ENCODE measurements at places on chromosomes 3 and 15.

DNA sequence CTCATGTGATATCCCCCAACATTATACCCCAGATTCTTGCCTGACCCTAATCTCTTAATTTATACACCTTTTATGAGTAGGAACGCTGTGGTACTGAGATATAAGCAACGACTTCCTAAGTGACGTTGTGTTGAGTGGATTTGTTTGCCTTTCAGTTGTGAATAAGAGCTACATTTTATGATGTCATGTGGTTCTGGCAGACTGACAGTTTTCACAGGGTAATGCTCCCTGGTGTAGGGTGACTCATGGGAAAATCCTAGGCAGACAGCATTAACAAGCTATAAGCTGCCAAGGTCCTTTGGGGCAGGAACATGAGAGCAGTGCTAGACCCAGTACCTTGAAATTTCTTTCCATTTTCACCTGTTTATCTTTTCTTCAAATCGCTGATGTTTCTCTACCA lies 11.2 kb downstream of the C3orf52 start:
- DNase-seq: peak; percentile 99

GRCh38 chr15:39502611-39503195 lies 78.2 kb upstream of the THBS1 start:
- DNase-seq: no peak

GRCh38 chr3:112606098-112606497 lies 34.8 kb downstream of the CCDC80 start:
- DNase-seq: no peak

- DNase-seq: no peak
Measured at GRCh38 chr3:179046497-179047353, 24.9 kb downstream of the ZMAT3 start.

GRCh38 chr3:140597792-140598191 lies 80.1 kb upstream of the TRIM42 start:
- DNase-seq: no peak

- no peak for DNase-seq
Measured at GRCh38 chr3:184039414-184039813, 7.9 kb downstream of the HTR3D start.

GRCh38 chr3:156376199-156376598 lies 178.7 kb downstream of the SSR3 start:
- DNase-seq: no peak

DNA sequence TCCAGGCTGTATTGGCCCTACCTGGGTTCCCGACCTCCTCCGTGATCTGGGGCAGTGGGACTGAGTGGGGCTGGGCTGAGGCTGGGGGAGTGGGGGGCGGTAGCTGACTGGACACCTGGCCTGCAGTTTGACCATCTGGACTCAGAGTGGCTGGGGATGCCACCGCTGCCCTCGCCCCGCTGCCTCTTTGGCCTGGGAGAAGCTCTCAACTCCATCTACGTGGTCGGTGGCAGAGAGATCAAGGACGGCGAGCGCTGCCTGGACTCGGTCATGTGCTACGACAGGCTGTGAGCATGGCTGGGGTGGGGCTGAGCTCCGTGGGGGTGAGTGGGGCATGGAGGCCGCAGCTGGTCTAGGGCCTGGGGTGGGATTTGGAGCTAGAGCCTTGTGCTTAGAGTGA lies 2.7 kb downstream of the KLHL40 start:
- no peak for DNase-seq

GRCh38 chr3:65974509-65974908 lies 64.2 kb downstream of the MAGI1 start:
- DNase-seq: no peak

GRCh38 chr3:46578973-46579755 lies 13.1 kb upstream of the LRRC2 start:
- no peak for DNase-seq

DNA sequence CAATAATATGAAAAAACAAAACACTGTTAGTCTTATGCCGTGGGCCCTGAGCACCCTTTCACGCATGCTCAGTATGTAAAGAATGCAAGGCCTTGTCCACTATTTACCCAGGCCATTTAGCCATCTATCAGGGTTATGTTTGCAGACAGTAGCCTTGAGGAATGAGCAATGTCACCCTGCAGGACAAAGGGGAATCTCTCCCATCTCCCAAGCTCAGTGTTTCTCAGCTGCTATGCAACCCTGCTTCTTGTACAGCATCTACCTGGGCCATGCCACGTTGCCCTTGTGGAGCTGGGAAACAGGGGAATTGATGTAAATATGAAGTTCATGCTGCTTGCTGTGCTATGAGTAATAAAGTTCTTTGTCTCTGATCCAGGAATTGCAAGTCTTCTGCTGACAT lies 51.5 kb upstream of the SLCO2A1 start:
- DNase-seq: no peak

GRCh38 chr15:66565741-66566144 lies at the start of gene LCTL:
TSS of gene LCTL (minus strand) at chr15:66565998. CDS start at chr15:66565365, 633 bp downstream.
- DNase-seq: no peak

GRCh38 chr15:65413051-65413759 lies 9.5 kb downstream of the IGDCC4 start:
- DNase-seq: no peak

DNA sequence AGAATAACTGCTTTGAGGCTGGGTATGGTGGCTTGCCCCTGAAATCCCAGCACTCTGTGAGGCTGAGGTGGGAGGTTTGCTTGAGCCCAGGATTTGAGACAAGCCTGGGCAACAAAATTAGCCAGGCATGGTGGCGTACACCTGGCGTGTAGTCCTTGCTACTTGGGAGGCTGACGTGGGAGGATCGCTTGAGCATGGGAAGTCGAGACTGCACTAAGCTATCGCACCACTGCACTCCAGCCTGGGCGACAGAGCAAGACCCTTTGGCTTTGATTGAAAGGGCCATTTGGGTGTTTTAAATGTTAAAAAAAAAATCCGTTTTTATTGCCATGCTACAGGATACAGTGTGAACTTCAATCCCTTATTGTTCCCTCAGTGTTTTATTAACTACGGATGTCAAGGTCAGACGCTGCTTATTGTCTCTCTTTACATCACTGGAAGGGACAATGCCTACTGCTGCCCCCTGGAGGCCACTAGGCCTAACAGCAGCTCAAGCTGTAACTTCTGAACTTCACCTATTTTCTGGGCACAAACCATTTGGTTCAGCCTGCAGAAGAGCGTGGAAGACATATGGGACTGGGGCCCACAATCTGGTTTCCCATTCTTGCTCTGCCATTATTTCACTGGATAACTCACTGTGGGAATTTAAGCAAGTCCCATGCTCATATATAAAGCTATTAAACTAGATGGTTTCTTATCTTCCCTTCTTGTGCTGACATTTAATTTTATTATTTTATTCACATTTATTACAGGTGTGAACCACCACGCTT lies 15.3 kb upstream of the IREB2 start:
- no peak for DNase-seq

DNA sequence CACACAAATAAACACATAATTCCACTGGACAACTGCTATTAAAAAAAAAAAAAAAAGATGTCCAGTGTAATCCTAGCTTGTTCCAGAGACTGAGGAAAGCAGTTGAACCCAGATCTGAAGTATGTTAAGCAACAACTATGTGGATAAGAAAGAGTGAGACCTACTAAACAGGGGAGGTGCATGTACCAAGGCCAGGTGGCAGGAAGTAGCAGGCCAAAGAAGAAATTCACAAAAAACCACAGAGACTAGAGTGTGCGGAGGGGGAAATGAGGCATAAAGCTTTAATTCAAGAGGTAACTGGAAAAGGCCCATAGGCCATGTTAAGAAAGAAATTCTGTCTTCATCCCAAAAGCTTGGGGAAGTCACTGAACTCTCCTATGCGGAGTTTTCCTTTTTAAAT lies 490.0 kb downstream of the NAALADL2 start:
- DNase-seq: no peak

DNA sequence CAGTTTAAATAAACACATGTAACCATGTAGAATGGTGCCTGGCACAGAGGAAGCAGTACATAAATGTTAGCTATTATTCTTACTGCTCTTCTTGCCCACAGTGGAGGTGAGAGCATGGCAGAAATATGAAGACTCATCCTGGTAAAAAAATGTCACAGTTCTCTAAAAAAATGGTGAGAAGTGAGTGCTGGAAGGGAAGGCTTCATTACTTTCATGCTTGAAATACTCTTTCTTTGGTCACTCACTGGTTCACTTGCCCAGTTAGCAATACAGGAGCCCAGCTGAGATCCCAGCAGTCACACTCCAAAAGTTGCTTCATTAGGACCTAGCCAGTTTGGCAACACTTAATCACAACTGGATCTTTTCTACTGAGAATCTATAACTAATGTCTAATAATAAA lies 1017.2 kb downstream of the TUSC7 start:
- no peak for DNase-seq

DNA sequence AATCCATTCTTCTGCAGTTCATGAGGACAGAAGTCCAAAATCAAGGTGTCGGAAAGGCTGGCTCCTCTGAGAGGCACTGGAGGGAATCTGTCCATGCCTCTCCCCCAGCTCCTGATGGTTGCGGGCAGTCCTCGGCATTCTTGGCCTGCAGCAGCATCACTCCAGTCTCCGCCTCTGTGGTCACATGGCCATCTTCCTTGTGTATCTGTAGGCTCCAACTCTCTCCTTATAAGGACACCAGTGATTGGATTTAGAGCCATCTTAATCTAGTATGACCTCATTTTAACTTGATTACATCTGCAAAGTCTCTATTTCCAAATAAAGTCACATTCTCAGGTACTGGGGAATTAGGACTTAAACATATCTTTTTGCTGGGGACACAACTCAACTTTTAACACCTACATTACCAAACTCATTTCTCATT lies 56.0 kb upstream of the FLNB start:
- DNase-seq: peak; percentile 86

DNA sequence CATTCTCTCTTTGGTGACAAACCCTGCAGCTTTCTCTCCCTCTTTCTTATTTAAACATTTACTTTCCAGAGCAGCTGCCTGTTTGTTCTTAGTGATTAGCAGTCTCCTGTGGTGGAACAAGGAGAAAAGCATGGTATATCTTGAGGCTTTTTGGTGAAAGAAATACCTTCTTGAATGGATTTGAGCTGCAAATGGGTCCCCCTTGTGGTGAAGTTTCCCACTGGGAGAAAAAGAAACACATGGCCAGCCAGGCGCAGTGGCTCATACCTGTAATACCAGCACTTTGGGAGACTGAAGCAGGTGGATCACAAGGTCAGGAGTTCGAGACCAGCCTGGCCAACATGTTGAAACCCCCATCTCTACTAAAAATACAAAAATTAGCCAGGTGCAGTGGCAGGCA lies 48.3 kb upstream of the ACP3 start:
- no peak for DNase-seq

GRCh38 chr15:76976141-76976540 lies 18.8 kb upstream of the PSTPIP1 start:
- DNase-seq: no peak

DNA sequence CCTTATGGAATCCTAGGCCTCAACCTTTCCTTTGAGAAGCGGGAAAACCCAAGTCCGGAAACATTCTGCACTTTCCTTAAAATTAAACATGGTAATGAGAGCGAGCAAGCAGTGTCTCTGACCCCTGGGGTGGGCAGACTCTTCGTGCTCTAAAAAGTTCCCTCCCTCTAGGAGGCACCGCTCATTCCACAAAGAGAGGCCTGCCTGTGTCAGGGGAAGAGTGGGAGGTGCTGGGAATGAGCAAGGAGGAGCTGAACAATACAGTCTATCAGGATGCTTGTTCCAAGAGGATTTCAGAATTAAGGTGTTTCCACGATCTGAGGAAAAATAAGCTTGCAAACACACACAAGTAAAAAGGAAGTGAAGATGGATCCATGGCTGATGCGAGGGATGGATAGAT lies 6.0 kb upstream of the RLBP1 start:
- DNase-seq: no peak

- no peak for DNase-seq
Measured at GRCh38 chr3:151900460-151900859, 27.0 kb downstream of the SUCNR1 start.

- DNase-seq: no peak
Measured at GRCh38 chr15:71187526-71187925, 72.3 kb downstream of the THSD4 start.

GRCh38 chr3:59001675-59002074 lies 48.1 kb downstream of the CFAP20DC start:
- DNase-seq: no peak
